ENCODE measurements at places on chromosomes 11 and 22.

DNA sequence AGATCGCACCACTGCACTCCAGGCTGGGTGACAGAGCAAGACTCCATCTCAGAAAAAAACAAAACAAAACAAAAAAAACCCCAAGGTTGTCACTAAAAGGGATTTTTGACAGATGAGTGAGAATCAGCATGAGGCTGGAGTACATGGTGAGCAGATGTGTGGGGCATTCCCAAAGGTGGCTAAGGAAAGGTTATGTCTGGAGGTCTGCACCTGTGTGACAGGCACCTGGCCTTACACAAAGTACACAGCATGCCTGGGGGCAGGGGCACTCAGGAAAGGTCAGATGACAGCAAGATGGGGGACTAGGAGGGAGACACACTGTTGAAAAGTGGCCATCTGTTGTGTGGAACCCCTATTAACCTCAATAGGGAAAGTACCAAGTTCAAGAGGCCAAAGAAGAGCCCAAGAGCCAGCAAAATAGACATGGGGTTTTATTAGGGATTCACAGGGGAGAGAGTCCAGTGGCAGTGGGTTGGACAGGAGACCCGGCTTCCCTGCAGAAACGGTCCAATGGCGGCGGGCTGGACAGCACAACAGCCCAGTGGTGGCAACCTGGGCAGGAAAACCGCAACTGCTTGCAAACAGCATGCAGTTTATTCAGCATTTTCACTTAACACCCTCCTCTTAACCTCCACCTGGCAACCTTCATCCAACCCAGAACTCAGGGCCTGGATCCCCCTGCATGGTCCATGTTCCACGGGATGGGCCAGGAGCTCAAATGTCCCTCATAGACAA lies 101.1 kb downstream of the MICAL2 start:
- no peak for DNase-seq

GRCh38 chr11:65354265-65355012 lies at the start of gene TIGD3:
TSS of gene TIGD3 (plus strand) at chr11:65354751. CDS start at chr11:65355809, 1,058 bp downstream.
- DNase-seq, result peak; percentile 97

GRCh38 chr11:60772666-60773065 lies 12.5 kb upstream of the MS4A10 start:
- no peak for DNase-seq

DNA sequence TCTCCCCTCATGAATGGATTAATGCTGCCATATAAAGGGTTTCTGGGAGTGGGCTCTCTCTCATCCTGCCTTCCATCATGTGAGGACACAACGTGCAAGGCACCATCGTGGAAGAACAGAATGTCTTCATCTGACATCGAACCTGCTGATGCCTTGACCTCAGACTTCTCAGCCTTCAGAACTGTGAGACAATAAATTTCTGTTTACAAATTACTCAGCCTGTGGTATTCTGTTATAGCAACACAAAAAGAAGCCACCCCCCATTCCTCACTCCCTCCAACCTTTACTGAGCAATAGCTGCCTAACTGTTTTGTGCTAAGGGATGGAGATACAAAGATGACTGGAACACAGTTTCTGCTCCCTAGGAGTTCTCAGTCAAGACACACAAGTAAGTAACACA lies 106.1 kb upstream of the PLET1 start:
- DNase-seq, result no peak

All from midbrain (tissue), 1 donor.